Stimulated activated CD8-positive, alpha-beta memory T cell treated with anti-CD3 and anti-CD28 coated beads, Interleukin-4, amount 100 ng/mL, for 1 hour (primary cell): ENCODE measurements at places on chromosomes 3 and 15.

DNA sequence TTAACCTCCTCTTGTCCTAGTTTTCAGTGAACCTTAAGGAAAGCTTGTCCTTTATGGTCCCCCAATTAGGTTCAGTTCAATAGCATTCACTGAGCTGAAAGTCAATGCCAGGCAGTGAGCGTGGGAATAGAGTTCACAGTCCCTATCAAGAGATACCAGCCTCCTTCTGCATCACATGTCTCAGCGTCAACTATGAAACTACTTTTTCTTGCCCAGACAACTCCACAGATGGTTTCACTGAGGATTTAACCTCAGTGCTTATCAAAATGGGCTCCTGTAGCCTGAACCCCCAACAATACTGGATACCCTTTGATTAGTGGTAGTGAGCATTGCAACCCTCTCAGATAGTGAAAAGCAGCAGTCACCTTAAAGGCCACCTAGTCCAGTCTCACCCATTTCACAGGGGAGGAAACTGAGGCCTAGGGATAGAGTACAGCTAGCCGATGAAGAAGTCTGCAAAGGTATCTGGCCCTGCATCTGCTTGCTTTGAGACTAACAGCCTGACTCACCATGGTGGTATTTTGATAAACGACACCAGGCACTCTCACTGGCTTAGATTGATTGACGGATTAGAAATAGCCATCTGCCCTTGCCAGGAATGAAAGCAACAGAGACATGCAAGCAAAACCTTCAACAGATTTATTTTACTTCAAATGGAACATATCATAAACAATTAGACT is 1.6 kb upstream of the UBA3 start:
- no peak for DNase-seq

- no peak for DNase-seq
Observed at GRCh38 chr3:117790235-117790987, 1080.8 kb downstream of the TUSC7 start.

- no peak for DNase-seq
Observed at GRCh38 chr15:70140543-70141375, 43.0 kb upstream of the TLE3 start.

GRCh38 chr3:13217253-13217652 is 144.0 kb upstream of the IQSEC1 start:
- DNase-seq, result no peak

- no peak for DNase-seq
Observed at GRCh38 chr15:45378149-45378912, at the start of gene GATM. Gene GATM, minus strand, starts transcription at chr15:45378544. Its CDS starts 91 bp downstream, at chr15:45378453.

GRCh38 chr3:66181764-66182163 is 39.0 kb upstream of the SLC25A26 start:
- DNase-seq, result no peak
